Lung microvascular endothelial cell (primary cell): ENCODE measurements at places on chromosomes 1 and 21. TPM values are rescaled to one million over a fixed set of nuclear protein-coding genes. Genes with fewer than 3 reads are reported as not detected.
A peak's percentile ranks its signal among the peaks of the same experiment; 100 is the strongest.

FCRL3 gene
- total RNA-seq = not detected in 2 replicates

OR14K1 gene
- not detected in 2 replicates for total RNA-seq

AMY2A gene
- not detected in 2 replicates for total RNA-seq

EXO1 gene
- 1.4 and 4.8 TPM in 2 replicates for total RNA-seq

GRCh38 chr1:231842441-231842840 lies 215.9 kb downstream of the DISC1 start:
- DNase-seq = no peak

DNA sequence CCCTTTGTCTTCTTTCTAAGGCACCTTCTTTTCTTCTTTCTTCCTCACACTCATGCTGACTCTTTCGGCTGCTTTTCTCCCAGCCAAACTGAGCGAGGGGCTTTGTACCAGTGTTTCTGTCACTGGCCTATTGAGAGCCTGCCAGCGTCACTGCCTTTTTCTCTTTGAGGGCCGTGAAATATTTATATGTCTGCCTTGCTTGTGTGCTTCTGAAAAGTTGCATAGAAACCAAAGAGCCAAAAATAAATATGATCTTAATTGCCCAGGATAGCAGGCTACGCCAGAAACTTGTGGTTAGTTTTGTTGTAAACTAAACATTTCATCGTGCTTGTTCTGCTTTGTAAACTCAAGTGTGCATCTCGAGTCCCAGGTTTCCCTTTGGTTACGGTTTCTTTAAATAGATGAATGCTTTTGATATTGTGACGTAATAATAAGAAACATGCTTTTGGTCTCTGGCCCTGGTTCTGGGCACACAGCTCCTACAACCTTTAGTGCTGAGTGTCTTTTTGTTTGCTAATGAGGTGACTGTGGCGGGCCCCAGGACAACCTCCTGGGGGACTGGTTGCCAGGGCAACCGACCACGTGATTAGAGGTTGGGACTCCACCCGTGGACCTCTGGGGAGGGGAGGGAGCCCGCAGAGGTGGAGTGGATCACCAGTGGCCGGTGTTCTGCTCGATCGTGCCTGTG lies 10.8 kb downstream of the SLC37A1 start:
- DNase-seq = no peak

GRCh38 chr1:156368889-156369684 lies at the start of gene RHBG:
Gene RHBG (plus strand): TSS chr1:156369211. CDS start chr1:156369250, 39 bp downstream.
- DNase-seq = peak; percentile 10

GRCh38 chr1:84259989-84260388 lies 41.5 kb upstream of the SAMD13 start:
- no peak for DNase-seq

DNA sequence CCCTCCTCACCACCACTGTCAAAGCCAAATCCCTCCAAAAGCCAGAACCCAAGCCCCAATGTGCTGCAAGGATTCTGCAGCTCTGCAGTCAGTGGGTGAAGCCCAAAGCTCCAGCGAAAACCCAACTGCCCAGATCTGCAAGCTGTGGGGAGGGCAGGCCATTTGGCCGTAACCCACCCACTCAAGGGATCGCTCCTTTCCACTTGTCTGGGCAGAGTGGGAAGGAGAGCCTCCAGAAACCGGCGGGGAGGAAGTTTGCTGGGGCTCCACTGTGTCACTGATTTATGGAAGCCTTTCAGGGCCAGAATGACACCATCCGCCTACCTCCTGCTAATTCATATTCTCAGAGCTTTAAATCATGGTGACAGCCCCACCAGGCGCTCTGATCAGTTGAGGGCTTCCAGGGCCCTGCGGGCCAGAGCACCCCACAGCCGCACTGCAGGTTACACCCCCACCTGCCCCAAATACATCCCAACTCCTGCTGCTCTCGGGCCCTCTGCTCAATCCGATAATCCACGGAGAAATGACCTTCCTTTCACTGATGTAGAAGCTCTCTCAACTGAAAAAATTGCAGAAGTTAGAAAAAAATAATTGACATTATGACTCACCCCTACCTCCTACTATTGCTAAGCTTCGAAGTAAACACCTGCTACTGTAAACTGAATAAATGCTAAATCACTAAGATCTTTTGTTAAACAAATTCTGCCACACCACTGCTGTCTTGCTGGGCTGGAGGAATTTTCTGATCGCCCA lies 40.6 kb upstream of the RAB4A start:
- no peak for DNase-seq

DNA sequence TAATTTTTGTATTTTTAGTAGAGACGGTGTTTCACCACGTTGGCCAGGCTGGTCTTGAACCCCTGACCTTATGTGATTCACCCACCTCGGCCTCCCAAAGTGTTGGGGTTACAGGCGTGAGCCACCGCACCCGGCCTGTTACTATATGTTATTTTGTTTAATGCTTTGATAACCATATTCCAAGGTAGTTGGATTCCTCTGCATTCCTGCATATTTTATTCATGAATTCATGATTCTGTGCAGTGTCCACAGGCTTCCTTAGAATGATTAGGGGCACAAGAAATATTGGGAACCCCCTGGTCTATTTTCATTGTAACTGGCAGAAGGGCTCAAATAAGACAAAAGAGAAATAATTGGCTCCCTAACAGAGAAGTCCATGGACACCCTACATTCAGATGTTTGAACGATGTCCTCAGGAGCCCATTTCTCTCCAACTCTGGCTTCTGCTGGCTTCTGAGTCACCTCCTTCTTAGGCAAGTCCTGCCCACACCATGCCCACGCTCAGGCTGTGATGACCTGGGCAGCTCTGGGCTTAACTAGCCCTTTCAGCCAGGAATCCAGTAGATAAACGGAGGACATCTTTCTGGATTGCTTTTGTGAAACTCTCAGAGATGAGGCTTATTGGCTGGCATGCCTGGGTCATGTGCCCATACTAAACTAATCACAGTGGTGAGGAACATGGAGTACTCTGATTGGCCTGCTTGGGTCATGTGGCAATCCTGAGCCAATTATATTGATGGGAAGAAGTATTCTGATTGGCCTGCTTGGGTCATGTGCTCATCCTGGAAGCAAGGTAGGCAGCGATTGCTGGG lies 32.6 kb downstream of the TNFRSF8 start:
- DNase-seq = no peak
